ENCODE measurements at places on chromosomes 7 and 10.
A peak's percentile ranks its signal among the peaks of the same experiment; 100 is the strongest.

GRCh38 chr10:122702275-122702674 lies 2.6 kb upstream of the C10orf120 start:
- DNase-seq: no peak

DNA sequence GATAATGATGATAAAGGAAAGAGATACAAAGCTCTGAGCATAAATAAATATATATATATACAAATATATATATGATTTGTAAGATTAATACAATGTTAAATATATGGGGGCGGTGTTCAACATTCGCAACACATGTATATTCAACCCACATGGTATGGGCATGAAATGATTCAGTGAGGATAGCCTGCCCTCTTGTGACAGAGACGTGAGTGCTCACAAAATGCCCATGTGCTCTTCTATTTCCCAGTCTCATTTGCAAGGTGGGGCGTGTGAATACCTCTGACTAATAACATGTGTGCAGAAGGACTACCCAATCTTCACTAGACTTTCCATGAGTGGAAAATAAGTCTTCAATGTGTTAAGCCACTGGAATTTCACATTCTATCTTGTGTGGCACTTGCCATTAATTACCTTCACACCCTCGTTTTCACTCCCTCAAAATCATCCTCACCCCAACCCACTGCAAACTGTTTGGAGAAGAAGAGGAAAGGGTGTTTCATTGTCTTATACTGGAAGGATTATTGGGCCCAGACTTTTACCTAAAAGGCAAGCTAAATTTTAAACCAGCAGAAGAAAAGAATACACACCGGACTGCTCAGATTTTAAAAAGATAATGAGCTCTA lies 26.9 kb downstream of the ASAH2 start:
- peak; percentile 73 for DNase-seq

GRCh38 chr10:110303681-110304080 lies 1.0 kb downstream of the SMNDC1 start:
- no peak for DNase-seq

GRCh38 chr7:103902917-103903316 lies 86.5 kb downstream of the RELN start:
- DNase-seq: no peak

- DNase-seq: peak; percentile 24
Observed at GRCh38 chr7:128794020-128794419, 2.3 kb downstream of the CCDC136 start.

GRCh38 chr10:97067716-97068391 lies 117.9 kb downstream of the SLIT1 start:
- DNase-seq: peak; percentile 17

- no peak for DNase-seq
Observed at GRCh38 chr10:10818082-10818481, 199.6 kb upstream of the CELF2 start.

DNA sequence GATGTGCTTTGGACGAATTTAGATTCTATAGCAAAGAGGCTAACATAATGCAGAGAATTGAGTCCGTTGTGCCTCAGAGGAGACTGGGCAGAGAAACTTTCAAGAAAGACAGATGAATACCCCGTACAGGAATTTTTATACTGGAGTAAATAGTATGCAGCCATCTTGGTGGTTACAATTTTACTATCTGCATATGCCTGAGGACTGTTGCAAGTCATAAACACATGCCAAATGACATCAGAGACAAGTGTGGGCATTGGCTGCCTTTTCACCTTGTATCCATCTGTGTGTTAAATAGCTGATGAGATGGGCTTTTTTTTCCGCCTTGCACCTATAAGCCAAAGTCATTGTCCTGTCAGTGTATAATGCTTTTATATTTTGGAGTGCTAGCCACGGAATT lies 267.5 kb upstream of the SP4 start:
- no peak for DNase-seq

- no peak for DNase-seq
Observed at GRCh38 chr7:135617781-135618180, 44.5 kb upstream of the STMP1 start.

DNA sequence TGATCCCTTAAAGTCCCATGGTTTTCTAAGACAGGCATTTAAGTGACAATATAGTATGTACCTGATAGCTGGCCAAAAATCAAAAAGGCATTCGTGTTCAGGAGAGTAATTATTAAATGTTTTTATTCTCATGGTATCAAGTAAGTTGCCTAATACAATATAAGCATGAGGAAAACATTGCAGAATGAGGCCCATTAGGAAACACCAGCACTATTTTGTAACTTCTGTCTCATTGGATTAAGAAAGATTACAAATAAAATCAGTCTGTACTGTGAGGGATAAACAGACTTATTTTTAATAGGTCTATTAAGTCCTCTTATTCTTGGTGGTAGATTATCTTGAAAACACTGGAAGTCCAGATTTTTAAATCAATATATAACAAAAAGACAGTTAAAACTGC lies 110.1 kb downstream of the SNX13 start:
- DNase-seq: no peak

DNA sequence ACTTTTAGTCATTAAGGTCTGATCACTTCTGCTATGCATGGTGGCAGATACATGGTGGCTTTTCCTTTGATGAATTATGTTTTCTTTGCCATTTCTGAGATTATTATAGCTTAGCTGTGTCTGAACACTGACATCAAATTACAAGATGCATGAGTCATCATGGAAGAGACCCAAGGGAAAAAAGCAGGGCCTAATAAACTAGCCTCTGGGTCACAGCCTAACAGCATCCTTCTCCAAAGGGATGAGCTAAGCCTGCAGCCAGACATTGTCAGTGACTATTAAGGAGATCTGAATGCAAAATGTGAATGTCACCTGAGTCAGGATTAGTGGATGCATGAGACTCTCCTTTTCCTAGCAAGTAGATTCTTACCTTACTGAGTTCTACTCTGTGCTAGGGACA lies 19.1 kb upstream of the OGDHL start:
- no peak for DNase-seq
